ENCODE measurements at places on chromosomes 3 and 15.

GRCh38 chr15:90105521-90105920, 3.3 kb upstream of the IDH2 start:
- no peak for DNase-seq

GRCh38 chr3:152922554-152922953, 87.6 kb downstream of the P2RY1 start:
- no peak for DNase-seq

DNA sequence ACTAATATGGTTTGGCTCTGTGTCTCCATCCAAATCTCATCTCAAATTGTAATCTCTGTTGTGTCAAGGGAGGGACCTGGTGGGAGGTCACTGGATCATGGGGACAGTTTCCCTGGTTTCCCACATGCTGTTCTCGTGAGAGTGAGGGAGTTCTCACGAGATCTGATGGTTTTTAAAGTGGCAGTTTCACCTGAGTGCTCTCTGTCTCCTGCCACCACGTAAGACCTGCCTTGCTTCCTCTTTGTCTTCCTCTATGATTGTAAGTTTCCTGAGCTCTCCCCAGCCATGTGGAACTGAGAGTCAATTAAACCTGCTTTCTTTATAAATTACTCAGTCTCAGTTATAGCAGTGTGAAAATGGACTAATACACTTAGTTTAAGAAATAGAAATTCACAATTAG, 228.9 kb downstream of the CD47 start:
- no peak for DNase-seq

DNA sequence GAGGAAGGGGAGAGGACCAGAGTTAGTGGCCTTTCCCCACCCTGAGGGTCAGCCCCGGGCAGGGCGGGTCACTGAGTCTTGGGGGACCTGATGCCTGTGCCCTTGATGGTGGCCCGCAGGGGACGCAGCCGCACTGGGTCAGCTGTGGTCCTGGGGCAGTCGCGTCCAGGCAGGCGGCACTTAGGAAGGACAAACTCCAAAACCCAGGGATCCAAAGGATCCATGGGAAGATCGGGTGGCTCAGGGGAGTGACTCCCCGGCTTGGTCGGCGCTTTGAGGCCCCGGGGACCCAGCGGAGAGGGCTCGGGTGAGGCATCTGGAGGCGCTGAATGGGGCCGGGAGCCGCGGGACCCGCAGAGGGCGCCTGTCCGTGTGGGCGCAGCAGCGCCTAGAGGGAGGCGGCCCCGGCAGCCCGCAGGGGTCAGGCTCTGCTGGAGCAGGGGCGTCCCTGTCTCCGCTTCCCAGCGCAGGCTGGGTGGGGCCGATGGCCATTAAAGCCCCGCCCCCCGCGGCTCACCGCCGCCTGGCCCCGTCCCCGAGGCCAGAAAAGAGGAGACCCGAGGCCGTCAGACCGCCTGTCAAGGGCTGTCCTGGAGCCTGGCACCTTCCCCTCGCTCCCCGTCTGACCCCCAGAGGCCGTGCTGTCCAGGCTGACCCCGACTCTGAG, 17.5 kb downstream of the CIDEC start:
- no peak for DNase-seq

GRCh38 chr15:87209891-87210689, 1046.4 kb downstream of the NTRK3 start:
- no peak for DNase-seq

GRCh38 chr3:64327100-64327804, 102.0 kb upstream of the PRICKLE2 start:
- no peak for DNase-seq

GRCh38 chr3:172577987-172578570, 54.8 kb upstream of the TNFSF10 start:
- no peak for DNase-seq

GRCh38 chr15:77599357-77599756, 33.4 kb downstream of the LINGO1 start:
- no peak for DNase-seq

DNA sequence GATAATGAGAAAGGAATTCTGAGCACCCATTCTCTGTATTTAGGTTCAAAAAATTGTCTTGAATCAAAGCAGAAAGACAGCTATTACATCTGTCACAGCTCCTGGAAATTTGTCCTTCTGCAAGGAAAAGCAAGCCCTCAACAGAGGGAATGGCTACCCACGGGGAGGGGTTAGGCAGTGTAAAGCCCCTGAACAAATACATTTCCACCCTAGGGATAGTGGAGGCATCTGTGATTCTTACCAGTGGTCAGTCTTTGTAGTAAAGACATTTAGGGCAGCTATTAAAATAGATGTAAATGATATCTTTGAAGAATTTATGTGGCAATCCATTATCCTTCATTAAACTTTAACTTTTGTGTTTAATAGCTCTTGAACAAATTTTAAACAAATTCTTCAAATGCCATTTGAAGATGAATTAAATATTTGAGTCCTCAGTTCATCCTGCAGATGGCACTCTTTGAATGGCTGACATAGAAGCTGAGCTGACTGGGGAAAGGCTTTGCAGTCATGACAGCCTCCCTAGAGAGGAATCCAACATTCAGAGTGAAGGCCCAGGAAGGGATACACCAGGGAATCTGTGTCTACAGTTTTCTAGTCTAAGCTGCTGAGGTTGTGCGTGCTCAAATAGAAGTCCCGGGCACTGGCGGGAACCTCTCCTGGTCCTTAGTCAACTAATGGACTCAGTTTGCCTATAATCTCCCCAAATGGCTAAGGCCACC, 359.7 kb upstream of the ROPN1 start:
- peak; percentile 53 for DNase-seq

DNA sequence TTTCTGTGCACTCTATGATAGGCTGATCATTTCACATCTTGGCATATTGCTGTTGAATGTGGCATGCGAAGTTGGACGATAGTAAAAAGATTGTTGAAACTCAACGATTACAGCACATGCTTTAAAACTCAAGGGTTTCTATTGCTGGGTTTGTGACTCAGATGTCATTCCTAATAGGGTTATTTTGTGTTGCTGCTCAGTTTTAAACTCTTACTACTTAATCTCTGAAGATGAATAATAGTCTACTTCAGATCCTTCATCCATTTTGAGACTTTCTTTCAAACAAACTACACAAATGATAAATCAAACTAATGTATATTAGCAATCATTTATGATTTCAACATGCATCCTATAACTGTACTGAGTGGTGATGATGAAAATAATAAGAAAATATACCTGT, 71.3 kb upstream of the MBNL1 start:
- no peak for DNase-seq

DNA sequence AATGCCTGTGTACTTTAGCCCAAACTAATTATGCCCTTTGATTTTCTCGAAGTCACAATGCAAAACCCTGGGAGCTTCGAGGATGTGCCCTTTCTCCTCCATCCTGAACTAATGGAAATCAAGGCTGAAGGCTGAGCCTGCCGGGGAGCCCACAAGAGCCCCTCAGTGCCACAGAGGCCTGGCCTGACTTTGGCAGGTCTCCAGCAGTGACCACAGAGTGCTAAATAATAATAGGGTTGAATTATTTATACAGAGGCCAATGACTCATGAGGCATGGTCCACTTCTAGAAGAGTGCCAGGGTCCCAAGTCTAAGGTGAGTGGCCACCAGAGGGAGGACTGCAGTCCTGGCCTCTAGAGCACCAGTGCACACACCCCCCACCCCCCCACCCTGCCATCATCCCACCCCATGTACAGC, 19.1 kb upstream of the GLCE start:
- DNase-seq = no peak

DNA sequence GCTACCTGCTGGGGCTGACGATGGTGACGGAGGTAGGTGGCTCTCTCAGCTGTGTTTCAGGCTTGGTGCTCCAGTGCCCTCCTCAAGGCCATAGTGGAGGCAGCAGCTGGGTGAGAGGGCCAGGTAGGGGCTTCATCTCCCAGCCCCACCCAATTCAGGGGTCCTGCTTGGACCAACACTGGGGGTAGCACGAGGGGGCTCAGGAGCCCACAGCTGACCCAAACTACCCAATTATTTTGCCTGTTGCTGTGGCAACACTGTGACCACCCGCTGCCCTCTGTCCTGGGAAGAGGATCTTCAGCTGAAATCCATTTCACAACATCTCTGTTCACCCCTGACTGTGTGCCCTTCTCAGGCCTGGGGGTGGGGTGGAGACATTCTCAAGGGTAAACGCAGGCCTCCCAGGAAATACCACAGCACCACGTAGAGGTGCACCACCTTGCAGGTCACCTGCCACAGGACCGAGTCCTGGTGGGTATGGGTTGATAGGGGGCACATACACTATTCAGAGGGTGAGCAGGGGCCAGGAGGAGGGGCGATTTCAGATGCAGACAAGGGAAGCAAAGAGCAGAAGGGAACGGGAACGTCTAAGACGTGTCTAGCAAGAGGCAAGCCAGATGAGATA, 62.7 kb downstream of the GRIP2 start:
- DNase-seq = no peak

GRCh38 chr3:188706176-188706575, 465.6 kb upstream of the TPRG1 start:
- no peak for DNase-seq

DNA sequence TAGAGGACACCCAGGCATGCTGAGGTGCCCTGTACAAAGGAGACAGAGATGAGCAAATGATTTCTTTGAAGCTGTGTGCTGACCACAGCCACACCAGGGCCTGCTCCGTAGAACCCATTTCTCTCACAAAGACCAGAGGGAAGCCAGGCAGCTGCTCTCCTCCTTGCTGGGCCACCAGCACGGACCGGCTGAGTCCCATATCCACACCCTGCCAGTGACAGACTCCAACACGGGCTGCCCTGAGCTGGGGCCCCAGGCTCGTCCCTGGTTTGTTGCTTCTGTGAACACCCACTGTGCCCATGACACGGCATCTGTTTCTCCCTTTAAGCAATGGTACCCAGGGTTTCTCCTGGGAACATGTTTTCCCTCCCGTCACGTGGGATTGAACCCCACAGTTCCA, 284.5 kb downstream of the ADAMTS17 start:
- no peak for DNase-seq

DNA sequence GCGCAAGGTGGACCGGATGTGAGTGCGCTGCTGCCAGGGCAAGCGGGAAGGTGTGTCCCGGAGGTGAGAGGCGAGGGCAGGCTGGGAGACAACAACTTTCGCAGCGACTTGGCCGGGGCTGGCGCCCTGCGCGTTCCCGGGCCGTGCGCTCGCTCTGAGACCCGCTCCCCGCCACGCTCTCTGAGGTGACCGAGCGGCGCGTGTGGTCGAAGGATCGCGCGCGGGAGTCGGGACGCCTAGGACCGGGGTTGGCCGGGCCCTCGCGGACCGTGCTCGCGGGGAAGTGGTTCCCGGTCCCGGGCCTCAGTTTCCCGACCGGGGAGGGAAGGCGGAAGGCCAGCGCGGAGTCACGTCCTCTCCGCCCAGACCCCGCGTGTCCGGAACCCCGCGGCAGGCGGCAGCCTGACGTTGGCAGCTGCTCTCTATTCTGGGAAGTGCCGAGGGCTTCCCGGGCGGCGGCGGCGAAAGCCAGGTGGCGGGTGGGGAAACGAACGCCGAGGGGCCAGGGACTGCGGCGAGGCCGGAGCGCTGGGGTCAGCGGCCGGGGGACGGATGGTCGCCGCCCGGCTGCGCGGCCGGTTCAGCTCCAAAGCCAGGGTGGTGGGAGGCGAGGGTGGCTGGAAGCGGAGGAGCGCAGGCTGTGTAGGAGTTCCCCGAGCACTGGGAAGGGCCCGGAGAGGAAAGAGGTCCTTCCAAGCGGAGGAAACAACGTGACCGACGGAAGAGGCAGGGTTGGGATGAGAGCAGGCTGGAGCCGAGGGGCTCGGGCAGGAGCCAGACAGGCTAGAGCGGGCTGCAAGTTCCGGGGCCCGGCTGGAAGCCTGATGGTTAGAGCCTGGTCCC, 1.0 kb upstream of the IGF2BP2 start:
- DNase-seq = no peak

- peak; percentile 83 for DNase-seq
Measured at GRCh38 chr3:72270072-72270681, 485.2 kb upstream of the PROK2 start.

DNA sequence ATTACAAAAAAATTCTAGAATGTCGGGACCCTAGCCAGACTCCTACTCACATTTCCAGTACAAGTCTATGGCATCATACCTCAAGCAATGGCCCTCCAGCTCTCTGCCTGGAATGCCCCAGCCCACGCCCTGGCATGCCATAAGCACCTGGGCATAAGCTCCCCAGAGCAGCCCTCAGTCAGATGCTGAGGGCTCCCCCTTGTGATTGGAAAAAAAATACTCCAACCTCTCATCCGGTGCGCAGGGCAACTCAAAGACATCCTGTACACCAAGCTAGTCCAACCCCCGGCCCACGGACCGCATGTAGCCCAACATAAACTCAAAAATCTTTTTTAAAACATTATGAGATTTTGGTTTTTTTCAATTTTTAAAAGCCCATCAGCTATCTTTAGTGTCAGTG, 115.4 kb downstream of the NEK10 start:
- peak; percentile 48 for DNase-seq

- no peak for DNase-seq
Measured at GRCh38 chr15:31293655-31294054, 33.0 kb upstream of the KLF13 start.

DNA sequence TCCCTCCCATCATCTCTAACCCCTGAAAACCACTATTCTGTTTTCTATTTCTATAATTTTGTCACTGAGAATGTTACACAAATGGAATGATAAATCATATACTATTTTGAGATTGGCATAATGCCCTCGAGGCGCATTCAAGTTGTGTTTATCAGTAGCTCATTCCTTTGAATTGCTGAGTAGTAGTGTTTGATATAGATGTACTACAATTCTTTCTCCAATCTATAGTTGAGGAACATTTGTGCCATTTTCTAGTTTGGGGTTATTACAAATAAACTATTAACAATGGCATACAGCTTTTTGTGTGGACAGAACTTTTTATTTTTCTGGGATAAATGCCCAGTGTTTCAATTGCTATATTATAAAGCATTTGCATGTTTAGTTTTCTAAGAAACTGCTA, 86.0 kb downstream of the CCR1 start:
- DNase-seq = no peak

DNA sequence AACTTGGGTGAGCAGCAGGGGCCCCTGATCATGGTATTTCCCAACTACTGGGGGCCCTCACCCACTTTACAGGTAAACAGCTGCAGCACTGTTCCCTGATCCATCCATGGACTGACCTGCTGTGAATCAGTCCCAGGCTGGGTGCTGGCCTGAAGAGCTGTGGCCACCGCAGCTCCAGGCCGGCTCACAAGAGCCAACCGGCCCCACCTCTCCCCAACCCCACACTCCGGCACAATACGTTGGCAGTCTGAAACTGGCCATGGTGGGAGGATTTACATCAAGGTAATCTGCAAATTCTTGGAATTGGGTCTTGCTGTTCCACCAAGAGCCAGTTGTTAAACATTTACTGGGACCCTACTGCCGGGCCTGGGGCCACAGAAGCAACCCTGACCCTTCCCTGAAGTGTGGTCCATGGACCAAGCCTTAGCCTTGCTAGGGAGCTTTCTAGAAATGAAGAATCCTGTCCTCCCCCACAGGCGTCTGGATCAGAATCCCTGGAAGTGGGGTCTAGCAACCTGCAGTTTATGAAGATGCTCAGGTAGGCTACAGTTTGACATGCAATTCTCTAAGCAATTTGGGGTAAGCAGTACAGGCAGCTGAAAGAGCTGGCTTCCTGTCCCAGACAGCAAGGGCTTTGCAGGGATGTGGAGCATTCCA, 3.7 kb downstream of the SLC6A20 start:
- no peak for DNase-seq

- DNase-seq = no peak
Measured at GRCh38 chr3:47495111-47495510, 18.4 kb downstream of the ELP6 start.

GRCh38 chr3:122268257-122269024, 56.6 kb upstream of the CSTA start:
- DNase-seq = no peak

GRCh38 chr3:49654955-49655556, 19.1 kb upstream of the APEH start:
- DNase-seq = no peak

GRCh38 chr3:178673529-178673928, 137.3 kb downstream of the KCNMB2 start:
- no peak for DNase-seq
